ENCODE measurements at places on chromosomes 16 and 17.

- DNase-seq = no peak
Observed at GRCh38 chr17:7262192-7262934, at the start of gene CLDN7. TSS of gene CLDN7 (minus strand) at chr17:7262478. CDS start at chr17:7262043, 435 bp downstream.

DNA sequence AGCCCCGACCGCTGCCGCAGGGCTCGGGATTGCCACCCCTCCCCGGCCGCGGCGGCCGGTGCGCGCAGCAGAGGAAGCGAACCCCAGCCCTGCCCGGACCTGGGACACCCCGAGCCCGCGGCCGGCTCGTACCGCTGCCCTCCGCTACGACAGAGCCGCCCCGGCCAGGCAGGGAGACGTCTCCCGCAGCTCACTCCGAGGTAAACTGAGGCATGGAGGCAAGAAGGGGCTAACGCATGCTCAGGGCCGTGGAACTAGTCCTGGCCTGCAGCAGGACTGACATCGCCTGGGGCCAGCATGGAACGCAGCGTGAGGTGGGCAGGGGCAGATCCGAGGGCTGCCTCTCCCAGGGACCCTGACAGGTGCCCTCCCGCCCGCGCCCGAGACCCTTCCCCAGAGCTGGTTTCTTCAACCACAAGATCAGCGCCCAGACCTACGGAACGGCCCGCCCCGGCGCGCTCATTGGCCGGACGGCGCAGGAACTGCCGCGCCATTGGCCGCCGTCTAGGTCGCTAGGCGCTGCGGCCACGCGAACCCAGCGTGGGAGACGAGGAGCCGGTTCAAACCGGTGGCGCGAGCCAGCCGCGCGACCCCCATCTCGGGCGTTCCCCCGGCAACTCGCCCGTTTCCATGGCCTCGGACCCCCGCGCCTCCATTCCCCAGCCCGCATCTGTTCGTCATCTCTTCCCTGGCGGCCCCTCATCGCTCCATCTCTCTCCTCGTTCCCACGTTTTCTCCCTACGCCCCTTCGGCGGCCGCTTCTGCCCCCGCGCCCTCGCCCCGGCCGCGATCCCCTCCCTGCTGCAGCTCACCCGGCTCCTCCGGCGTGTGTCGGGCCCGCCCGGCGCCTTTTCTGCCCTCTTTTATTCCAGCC lies at the start of gene SLC43A2:
SLC43A2 (minus strand) TSS at position 853 of the 874 bp plus-strand sequence. CDS start 960 bp downstream, outside the sequence.
- DNase-seq = peak; percentile 46

DNA sequence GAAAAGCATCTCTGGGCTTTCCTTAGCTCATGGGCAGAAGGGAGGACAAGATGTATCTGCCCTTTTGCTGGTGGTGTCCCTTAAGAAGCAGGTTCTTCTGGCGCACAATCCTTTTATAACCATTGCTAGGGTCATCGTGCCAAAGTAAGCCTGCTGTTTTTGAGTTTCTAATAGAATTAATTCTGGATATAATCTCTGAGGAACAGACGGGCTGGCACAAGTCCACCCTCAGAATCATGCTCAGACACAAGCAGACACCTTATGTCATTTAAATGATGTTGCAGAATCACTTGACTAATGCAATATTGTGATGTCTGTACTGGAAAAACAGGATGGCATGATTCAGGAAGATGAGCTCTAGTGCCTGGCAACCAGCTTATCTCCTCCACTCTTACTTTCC lies 18.8 kb upstream of the MMD start:
- peak; percentile 91 for DNase-seq

DNA sequence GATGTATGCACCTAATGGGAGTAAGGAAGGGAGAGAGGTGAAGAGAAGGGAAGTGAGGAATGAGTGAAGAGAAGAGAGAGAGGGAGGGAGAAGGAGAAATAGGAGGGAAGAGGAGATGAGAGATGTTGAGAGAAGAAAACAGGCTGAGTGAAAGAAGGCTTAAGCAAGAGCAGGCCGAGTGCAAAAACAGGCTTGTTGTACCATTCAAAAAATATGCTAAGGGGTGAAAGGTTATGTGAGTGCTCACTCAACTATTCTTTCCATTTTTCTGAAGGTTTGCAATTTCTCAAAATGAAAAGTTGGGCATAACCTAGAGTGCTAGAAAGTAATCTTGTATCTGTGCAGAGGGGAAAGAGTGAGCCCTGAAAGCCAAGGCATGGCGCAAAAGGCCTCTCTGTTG lies 22.9 kb downstream of the RPGRIP1L start:
- no peak for DNase-seq
